A549 treated with RU486 at 1 μM for 4 hours (cell line): ENCODE measurements at places on chromosomes 3 and 15. TPM values are rescaled to one million over a fixed set of nuclear protein-coding genes. Genes with fewer than 3 reads are reported as not detected.

The CLCN2 gene
- 4.1 to 6.6 TPM (median 5.4 TPM) in 5 replicates for total RNA-seq

The C3orf85 gene
- total RNA-seq: not detected in 5 replicates

The CCRL2 gene
- total RNA-seq: 0.12 to 0.43 TPM (median 0.23 TPM) in 4 of 5 replicates, not detected in the other

The IGSF11 gene
- 4.4 to 6.6 TPM (median 5.8 TPM) in 5 replicates for total RNA-seq

The VWA5B2 gene
- total RNA-seq: 0.24 to 0.54 TPM (median 0.44 TPM) in 5 replicates

The TMCO5A gene
- not detected in 5 replicates for total RNA-seq

The OR5K2 gene
- total RNA-seq: not detected in 5 replicates

The C2CD4A gene
- total RNA-seq: 0.05 to 0.09 TPM (median 0.06 TPM) in 3 of 5 replicates, not detected in the others

The RTP1 gene
- total RNA-seq: not detected in 5 replicates
